Brain microvascular endothelial cell (primary cell): ENCODE measurements at places on chromosomes 11 and 22.
A peak's percentile ranks its signal among the peaks of the same experiment; 100 is the strongest.

GRCh38 chr11:68641880-68642279 lies 42.5 kb upstream of the GAL start:
- DNase-seq: no peak

DNA sequence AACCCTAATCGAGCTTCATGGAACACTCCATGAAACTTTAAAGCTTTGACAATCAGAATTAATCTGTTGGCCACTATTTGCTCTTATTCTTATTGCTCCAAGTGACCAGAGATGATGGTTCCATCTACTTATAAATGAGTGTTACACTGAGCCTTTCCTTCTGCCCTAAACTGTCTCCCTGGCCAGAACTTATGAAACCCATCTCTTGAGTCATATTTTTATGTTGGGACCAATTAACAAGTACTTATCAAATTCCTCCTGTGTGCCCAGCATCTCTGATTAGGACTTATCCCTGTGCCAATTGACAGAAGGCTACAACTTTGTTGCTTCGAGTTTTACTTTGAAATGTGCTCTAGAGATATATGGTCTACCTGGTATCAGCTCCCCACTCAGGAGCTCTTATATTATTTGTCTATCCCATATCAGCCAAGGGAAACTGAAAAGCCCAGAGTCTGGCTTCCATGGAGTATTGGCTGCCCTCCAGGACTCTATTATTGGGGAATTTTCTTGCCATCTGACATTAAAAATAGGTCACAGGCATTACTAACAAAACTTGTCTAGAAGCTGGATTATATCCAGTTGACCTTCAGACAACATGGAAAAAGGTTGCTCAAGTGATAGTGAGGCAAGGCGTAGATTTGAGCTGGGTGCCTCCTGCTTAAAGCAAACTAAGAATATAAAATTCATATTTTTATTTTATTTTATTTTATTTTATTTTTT lies 8.8 kb downstream of the KREMEN1 start:
- no peak for DNase-seq

GRCh38 chr11:35276396-35277145 lies 137.6 kb downstream of the CD44 start:
- no peak for DNase-seq

DNA sequence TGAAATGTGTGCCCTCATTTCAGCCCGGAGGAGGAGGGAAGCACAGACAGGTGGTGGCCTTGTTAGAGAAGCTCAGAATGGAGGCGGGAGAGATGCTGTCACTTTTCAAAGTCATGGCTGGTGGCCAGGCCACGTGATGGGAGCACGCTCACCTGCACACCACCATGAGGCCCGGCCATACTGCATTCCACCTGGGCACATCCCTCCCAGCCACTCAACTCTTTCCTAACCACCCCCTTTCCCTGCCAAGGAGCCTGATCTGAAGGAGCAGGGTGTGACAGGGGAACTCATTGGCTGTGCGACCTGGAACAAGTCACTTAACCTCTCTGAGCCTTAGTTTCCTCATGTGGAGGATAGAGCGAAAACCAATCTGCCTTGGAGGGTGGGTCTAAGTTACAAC lies 364.5 kb downstream of the CTTN start:
- no peak for DNase-seq

GRCh38 chr22:35835998-35836691 lies 118.5 kb downstream of the APOL5 start:
- DNase-seq: peak; percentile 78

DNA sequence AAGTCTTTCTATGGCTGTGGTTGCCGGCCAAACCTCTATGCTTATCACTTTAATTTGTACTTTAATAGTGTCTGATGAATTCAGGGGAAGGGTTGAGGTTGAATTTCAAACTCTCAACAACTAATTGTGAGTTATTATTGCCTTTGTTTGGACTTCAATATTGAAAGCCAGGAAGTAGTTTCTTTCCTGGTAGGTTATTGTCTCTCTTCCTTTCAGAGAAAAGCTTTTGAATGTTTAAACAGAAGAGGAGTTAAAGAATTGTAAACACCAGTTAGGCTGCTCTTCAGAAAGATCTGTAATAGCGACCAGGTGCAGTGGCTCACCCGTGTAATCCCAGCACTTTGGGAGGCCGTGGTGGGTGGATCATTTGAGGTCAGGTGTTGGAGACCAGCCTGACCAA lies 22.2 kb downstream of the NNMT start:
- no peak for DNase-seq

GRCh38 chr11:34207487-34208180 lies 102.2 kb downstream of the NAT10 start:
- no peak for DNase-seq
